Islet precursor cell (in vitro differentiated cells): ENCODE measurements at places on chromosomes 2 and 18.

- no peak for DNase-seq
Measured at GRCh38 chr2:100142393-100142792, at the start of gene AFF3. Gene AFF3 (minus strand): TSS chr2:100142590. CDS start chr2:100104454, 38,136 bp downstream.

DNA sequence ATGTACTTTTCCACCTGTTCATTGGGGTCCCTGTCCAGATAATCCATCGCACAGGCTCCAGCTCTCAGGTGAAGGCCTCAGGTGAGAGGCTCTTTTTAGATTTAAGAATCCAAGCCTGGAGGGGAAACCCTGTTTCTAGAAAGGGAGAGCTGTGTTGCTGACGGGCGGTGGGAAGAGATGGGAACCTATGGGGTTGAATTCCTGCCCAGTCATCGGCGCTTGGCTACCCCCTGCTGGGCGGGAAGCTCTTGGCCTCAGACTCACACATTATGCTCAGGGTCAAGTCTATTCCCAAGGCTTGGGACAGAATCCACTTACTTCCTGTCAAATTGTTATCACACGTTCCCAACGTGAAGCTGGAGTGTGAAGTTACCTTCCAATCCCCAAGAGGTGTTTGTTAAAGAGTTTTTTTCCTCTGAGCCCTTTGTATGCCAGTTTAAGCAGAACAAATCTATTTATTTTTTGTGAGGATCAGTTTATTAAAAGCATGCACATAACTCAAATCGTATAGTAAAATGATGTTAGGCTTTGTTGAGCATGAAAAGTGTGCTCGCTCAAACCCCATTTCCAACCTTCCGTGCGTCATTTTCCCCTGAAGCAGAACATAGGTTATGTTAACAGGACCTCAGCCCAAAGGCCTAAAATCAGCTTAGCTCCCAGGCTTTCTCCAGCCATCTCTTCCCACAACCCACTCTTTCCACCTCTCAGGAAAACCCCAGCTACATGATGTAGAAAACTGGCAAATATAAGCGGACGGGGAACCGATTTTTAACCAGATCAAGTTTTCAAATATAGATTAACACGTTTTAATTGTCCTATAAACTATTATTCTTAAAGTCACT lies 181.7 kb upstream of the ETAA1 start:
- peak; percentile 87 for DNase-seq

- DNase-seq = no peak
Measured at GRCh38 chr18:58669731-58670378, 1.4 kb upstream of the MALT1 start.

DNA sequence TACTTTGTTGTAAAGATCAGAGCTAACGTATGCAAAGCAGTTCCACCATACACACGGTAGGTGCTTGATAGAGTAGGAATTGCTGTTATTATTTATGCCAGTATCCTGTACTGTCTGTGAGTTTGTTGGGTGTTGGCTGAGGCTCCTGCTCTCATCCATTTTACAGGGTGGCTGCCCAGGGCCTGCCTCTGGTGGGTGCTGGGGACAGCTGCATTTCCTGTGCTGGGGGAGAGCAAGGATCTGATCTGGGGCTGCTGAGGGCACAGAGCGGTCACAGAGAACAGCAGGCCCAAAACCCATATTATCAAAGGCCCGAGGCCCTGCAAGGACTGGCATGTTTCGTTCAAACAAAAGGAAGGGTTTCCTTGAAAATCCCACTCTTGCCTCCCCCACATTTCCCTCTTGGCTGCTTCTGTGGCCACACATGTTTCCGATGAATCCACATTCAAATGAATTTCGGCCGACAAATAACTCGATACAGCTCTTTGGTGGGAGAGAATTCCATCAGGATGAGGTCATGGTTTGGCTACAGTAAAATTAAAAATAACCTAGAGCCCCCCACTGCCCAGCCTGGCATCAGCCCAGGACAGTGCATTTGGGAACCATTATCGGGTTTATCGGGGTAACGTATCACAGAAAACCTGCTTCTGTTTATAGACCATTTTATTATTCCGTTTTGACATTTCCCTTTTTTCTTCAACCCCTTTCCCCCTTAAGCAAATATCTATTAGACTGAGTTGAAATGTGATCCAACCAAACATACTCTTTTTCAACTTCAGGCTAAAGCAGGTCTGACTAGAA lies 143.4 kb downstream of the CYRIA start:
- no peak for DNase-seq

- DNase-seq = no peak
Measured at GRCh38 chr2:212595036-212595654, 56.5 kb upstream of the ERBB4 start.

GRCh38 chr2:34480366-34480765 lies 881.3 kb upstream of the FAM98A start:
- no peak for DNase-seq

GRCh38 chr18:43735570-43735969 lies 458.3 kb upstream of the SYT4 start:
- no peak for DNase-seq

DNA sequence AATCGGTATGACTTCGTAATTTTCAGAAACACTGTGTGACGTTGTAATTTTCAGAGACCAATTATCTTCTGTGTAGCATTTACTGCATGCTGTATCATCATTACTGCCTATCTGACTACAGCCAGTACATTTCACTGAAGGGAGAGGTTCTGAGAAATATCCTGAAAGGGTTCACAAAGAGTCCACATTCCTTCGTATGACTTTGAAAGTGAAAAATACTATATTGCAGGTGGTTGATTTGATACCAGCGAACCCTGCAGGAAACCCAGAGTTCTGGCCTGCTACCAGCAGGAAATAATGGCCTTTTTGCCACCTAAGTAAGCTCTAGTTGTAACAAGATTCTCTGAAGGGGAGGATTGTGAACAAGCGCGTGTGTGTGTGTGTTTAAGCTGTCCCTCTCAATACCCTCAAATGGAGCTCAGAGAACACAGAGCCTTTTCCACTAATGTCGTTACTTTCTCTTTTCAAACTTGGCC lies 155.5 kb downstream of the ARHGAP28 start:
- no peak for DNase-seq

GRCh38 chr2:128769457-128770142 lies 450.9 kb upstream of the HS6ST1 start:
- no peak for DNase-seq

- DNase-seq = peak; percentile 83
Measured at GRCh38 chr2:232539298-232540231, at the start of gene CHRNG. Gene CHRNG (plus strand): TSS chr2:232539692. CDS start chr2:232539748, 56 bp downstream.

DNA sequence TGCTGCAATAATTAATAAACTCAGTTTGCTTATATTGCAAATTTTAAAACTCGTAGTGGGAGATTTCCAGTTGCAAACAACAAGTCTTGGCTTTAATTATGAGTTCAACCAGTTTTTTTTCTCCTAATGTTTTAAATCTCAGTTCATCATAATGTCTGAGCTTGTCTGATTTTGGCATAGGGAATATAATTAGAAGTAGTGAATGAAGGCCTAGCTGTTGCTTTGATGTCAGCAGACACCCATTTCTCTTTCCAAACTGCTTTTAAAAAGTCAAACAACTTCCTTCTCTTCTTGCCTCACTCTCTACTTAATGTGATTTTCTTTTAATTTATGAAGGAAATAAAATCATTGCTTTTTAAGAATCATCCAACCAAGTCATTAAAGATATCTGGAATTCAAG lies 1462.1 kb downstream of the DPP10 start:
- DNase-seq = no peak

DNA sequence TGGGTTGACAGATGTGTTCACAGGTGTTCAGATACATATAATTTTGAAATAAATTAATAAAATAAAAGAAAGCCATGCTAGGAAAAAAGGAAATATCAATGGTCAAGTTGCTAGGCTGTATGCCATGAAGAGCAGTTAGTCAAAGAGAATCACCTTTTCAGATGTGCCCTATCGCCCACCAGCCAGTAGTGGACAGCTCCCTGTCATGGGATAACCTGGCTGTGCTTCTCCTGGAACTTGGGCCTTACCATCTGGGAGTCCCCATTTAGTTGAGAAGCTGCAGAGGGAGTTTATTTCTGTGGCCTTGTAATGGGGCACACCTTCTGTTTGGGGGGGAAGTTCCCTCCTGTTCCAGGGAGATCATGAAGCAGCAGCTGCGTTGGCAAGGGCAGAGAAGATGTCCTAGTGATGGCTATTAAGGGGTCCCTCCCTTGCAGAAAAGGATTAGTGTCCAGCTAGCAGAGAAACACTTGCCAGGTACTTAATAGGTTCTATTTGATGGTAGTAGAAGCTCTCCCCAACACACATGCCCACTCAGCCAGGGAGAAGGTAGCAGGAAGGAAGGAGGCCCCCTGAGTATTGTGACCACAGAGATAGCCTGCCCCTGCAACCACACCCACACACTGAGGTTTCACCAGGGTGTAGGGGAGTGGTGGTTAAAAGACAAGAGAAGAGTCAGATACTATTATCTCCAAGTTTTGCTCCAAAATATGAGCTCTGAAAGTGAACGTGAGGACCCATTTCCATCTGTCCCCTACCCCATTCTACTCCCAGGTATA lies 117.7 kb downstream of the B3GNT2 start:
- DNase-seq = no peak

GRCh38 chr2:200649724-200650123 lies 63.9 kb downstream of the AOX1 start:
- DNase-seq = peak; percentile 21

DNA sequence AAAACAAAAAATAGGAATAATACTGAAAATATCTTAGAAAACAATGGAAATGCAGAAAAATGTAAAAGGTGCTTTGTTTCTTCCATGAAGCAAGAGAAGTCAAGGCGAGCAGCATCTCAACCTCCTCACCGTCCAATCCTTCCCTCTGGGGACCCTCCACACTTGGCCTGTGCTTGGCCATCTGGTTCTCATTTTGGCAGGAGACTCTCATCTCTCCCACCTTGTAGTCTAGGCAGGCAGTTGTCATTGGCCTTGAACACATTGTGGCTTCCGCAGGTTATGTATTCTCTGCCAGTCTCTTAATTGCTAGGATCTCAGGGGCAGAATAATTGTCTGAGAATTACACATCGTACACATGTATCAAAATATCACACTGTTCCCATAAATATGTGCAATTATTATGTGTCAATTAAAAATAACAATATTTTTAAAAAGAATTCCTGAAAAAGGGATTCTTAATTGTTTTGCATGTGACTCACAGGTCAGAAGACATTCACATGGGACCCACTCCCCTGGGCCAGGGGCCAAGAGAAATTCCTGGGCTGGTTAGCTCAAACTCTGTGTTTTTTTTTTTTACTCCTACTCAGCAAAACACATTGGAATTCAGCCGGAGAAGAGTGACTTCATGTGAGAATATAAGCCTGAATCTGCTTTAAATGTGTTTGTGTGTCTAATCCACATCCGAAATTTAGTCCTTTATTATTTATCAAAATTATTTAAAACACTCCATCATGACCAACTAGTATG lies 14.0 kb upstream of the ANKRD62 start:
- DNase-seq = no peak

- DNase-seq = no peak
Measured at GRCh38 chr2:74253306-74253970, 55.0 kb downstream of the MTHFD2 start.

DNA sequence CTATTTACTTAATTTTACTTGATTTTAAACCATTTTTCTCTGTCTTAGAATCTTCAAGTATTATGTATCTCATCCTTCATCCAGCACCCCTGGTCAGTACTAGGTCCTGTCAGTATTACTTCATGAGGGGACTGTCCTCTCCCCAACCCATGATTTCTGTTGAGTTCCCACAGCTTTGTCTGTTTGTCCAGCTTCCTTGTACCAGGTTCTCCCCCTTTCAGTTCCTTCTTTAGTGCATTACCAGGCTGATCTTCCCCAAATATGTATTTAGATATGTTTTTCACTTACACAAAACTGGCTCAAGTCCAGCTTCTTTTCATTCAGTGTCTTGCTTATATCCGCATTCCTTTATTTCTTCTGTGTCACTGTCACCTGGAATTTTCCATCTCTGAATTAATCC lies 13.8 kb upstream of the TTC27 start:
- no peak for DNase-seq

DNA sequence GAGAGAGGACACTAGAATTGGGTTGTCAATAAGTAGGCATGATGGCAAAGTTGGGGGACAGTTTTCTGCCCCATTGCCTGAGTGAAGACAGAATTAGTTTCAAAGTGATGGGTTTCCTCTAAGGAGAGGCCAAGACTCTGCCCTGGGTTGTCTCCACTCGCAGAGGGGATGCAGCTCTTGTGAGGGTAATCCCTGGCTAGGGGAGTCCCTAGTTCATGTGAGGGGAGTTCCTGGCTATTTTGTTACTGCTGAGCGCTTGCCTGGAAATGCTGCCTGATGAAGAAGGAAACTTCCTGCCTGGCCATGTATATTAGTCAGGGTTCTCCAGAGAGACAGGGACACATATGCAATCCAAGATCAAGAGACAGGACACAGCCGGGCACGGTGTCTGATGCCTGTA lies 501.5 kb downstream of the BCL11A start:
- no peak for DNase-seq

GRCh38 chr2:40470822-40471813 lies 19.2 kb upstream of the SLC8A1 start:
- no peak for DNase-seq

DNA sequence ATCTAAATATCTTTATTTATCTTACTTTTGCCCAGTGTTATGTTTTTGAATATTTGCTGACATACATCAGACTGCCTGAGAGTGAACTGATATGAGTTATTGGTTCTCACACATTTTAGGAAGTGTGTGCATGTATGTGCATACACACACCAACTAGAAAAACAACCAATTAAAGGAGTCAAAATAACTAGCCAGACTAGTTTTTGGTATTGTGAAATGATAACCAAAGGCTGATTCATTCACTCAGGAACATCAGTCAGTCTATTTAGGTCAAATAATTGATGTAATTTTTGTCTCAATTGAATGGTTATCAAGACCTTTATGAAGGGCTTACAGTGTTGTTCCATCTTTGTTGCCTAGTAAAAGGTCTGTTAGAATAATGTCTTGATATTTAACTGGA lies 369.3 kb upstream of the VRK2 start:
- no peak for DNase-seq

DNA sequence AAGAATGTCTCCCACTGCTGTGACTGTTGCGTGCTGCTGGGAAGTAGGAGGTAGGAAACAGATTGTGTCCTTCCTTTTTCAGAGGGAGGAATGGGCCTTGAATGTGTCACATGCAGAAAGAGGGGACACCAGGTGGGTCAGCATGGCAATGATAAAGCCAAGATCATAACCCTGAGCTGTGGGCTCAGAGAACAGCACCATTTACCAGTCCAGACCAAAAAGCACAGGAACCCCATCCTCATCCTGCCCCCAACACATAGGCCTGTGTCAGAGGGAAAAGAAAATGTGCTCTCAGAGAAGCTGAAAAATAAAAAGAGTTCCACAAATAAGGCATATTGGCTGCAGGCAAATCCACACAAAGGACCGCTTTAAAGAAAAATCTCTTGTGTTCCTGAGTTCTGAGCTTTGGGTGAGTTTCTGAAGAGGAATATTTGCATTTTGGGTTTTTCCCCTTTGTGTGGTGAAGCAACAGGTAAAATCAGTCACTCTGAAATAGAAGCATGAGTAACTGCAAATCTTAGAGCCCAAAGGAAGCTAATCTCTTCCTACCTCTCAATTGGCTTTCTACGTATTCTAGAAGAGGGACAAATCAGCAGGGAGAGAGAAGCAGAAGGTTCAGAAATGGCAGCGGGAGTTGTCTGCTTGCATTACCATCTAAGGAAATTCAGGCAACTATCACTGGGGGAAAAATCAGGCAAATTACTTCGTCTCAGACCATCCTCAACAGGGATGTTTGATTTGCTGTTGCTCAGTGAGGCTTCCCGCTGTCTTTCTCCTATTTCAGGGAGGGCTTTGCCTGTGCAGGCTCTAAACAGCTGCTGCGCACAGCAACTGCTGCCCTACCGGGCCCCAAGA lies 106.8 kb downstream of the BCL11A start:
- DNase-seq = no peak
